ENCODE measurements at places on chromosomes 12 and 14. TPM values are rescaled to one million over a fixed set of nuclear protein-coding genes. Genes with fewer than 3 reads are reported as not detected.

Gene COX8C
- not detected for total RNA-seq

Gene FAM181A
- total RNA-seq, result 0.74 TPM

Gene KRT3
- not detected for total RNA-seq

Gene OASL
- total RNA-seq, result under 0.01 TPM

Gene CHFR
- total RNA-seq, result 30.5 TPM

Gene BIN2
- total RNA-seq, result 0.74 TPM

Gene ERP27
- not detected for total RNA-seq

Gene LMNTD1
- 1.2 TPM for total RNA-seq

Gene EPYC
- total RNA-seq, result not detected

Gene KRT71
- total RNA-seq, result 0.25 TPM

Gene ZBTB39
- total RNA-seq, result 7.9 TPM

Gene IL22
- total RNA-seq, result not detected

Gene CIROP
- not detected for total RNA-seq

Gene GPR137C
- 32.7 TPM for total RNA-seq

Gene MYBPC1
- 2.2 TPM for total RNA-seq

Gene FAM234B
- 51.9 TPM for total RNA-seq

Gene SLC4A8
- total RNA-seq, result 35.2 TPM

Gene NYNRIN
- total RNA-seq, result 14.5 TPM

Gene KLRF1
- not detected for total RNA-seq

Gene TAS2R46
- 5.7 TPM for total RNA-seq

Gene ERBB3
- 6.4 TPM for total RNA-seq

Gene TRIM9
- 44.5 TPM for total RNA-seq

Gene KRT79
- not detected for total RNA-seq

Gene AHNAK2
- total RNA-seq, result 34.4 TPM

Gene A2M
- 37.6 TPM for total RNA-seq

Gene CCDC175
- total RNA-seq, result 2.0 TPM

Gene NID2
- total RNA-seq, result 11.8 TPM

Gene SLC25A21
- total RNA-seq, result 0.25 TPM
